ENCODE measurements at places on chromosomes 6 and 20.

GRCh38 chr20:60990643-60991042 is 261.4 kb upstream of the CDH4 start:
- DNase-seq = no peak

GRCh38 chr6:83108378-83108777 is 40.9 kb downstream of the DOP1A start:
- no peak for DNase-seq

DNA sequence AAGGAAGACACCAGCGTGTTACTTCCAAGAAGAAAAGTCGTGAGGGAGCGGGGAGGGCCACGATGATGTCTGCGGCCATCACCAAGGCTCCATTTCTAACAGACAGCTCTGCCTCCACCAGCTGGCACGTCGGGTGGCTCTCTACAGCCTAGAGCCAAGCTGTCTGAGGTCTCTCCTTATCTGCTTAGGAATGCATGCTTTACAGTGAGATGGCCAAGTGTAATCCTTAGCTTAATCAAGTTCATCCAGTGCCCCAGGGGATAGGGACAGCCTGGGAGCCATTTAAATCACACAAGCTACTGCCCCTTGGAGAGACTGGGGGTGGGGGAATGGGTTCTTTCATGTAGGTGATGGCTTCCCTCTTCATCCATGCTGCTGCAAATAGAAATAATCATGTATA is 213.8 kb upstream of the CST7 start:
- no peak for DNase-seq

DNA sequence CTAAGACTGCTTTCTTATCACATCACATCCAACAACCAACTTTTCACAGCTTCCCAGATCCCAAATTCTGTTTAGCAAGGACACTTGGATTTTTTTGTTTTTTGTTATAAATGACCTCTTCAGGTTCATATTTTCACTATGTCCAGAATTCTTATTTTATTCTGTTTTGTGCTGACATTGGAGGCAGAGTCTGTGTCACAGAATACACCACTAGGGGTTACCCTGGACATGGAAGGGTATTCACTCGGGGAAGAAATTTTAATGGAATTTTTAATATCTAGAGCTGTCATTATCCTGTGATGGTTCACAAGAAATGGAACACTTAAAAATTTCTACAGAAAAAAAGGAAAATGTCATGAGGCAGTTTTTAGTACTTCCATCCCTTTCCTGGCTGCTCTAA is 12.0 kb upstream of the SLC2A12 start:
- DNase-seq = no peak

DNA sequence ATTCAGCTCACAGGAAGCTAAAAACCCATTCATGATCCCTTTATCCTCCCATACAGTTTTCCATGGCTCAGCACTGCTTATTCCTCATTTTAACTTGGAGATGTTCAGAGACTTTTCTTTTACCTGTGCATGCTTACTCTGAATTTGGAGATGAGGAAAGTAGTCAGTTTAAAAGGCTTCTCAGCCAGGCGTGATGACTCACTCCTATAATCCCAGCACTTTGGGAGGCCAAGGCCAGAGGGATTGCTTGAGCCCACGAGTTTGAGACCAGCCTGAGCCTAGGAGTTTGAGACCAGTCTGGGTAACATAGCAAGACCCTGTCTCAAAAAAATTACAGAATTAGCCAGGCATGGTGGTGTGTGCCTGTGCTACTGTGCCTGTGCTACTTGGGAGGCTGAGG is 30.3 kb upstream of the TMEM217 start:
- no peak for DNase-seq

- DNase-seq = peak; percentile 9
Observed at GRCh38 chr6:134029495-134030455, 22.6 kb downstream of the SLC2A12 start.

DNA sequence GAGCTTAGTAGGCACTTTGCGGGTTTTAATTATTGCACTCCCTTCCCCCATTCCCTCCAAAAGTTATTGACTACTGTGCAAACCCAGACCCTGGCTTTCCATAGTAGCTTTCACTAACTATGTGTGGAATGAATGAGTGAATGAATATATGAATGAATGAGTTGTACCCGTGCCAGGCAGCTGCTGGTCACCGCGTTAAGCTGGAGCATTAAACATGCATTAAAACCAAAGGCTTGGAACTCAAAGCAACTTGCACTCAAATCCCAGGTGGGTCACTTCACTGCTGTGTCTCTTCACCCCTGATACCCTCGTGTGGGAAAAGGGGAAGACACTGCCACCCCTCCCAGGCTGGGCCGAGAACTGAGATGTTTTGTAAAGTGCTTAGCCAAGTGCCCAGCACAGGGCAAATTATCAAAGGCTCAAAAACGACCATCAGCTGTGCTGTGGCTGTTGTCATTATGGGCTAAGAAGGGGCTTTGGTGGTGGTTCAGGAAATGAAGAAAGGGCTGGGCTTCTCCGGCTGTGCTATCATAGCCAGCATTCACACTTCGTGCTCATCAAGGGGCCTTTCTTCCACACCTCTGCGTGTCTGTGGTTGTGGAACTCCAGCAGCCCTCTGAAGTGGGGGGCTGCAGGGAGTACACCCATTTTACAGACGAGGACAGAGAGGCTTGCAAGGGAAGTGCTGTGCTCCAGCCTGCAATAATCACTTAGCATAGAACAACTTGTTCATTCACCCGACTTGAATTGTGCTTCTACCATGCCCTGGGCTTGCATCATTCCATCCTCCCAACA is 60.2 kb upstream of the STX16 start:
- DNase-seq = no peak

GRCh38 chr6:79646006-79646405 is 14.9 kb downstream of the SH3BGRL2 start:
- DNase-seq = no peak

DNA sequence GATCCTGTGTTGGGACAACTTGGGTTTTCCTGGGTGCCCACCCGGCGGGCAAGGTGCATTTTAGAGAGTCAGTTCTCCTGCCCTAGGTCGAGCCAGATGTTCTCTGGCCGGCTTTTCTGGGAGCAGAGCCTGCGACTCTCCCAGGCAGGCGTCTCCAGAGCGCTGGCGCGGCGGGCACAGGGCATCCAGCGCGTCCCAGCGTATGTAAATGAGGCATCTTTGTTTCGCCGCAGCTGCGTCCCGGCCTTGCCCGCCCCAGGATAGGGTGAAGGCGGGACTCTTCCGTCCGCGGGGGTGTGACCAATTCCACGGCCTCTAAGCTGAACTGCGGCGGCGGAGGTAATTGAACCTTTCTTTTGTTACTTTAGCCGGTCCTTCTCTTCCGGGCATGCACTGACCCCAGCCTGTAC is 9.1 kb downstream of the GRIK2 start:
- DNase-seq = no peak

- no peak for DNase-seq
Observed at GRCh38 chr20:35579196-35579595, 36.4 kb upstream of the SPAG4 start.

Data from NCI-H2029 treated with DMSO at 0.1 percent for 48 hours (cell line).